ENCODE measurements at places on chromosomes 11 and 22.
A peak's percentile ranks its signal among the peaks of the same experiment; 100 is the strongest.

DNA sequence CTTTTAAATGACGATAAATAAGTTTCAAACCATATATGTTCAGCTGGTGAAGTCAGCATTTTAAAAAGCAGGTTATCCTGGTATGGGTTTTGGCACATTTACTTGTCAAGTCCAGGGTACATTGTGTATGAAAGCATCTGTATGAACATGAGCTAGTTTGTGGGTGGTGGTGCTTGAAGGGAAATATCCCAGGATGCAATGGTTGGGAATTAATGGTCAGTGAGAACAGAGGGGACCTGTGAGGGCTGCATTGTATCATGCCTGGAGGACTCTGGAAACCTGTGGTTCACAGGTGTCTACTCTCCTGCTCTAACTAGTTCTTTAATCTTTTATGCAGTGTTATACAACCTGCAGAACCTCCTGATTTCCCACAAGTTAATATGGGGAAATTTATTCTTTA, 5.8 kb downstream of the DEPDC7 start:
- no peak overlapping the region for H3K27ac ChIP-seq
- peaks cover 1% of the 10 kb centered on the region for H3K4me1 ChIP-seq
- no peaks in the 10 kb centered on the region for H3K27me3 ChIP-seq
- no peak for DNase-seq
- no peaks in the 10 kb centered on the region for H3K36me3 ChIP-seq

DNA sequence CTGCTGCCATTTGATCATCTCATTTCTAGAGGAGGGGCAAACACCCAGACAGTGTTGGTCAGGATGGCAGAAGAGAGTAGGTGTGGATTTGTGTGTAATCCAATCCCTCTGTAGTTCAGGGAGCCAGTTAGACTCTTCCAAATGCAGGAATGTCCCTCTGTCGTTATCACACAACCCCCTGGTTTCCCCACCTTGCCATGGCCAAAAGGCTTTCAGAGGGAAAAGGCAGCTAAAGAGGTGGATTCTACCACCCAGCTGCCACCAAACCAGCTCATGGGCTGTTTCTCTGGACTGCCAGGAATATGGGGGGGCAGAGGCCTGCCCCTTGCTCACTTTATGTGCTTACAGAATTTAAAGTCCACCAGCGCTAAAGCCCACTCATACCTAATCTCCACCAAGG, 18.1 kb downstream of the TSKU start:
- no peaks in the 10 kb centered on the region for H3K36me3 ChIP-seq
- no peak for DNase-seq
- no peak overlapping the region for H3K4me3 ChIP-seq
- H3K27me3 ChIP-seq: peaks cover 24% of the 10 kb centered on the region
- H3K27ac ChIP-seq: no peak overlapping the region

GRCh38 chr22:46815896-46816731, 53.7 kb downstream of the TBC1D22A start:
- H3K4me3 ChIP-seq: no peak overlapping the region
- H3K27me3 ChIP-seq: no peaks in the 10 kb centered on the region
- DNase-seq: no peak
- no peak overlapping the region for H3K27ac ChIP-seq
- peaks cover 11% of the 10 kb centered on the region for H3K36me3 ChIP-seq

GRCh38 chr11:44842220-44842619, 108.5 kb downstream of the TP53I11 start:
- H3K27me3 ChIP-seq: no peaks in the 10 kb centered on the region
- H3K36me3 ChIP-seq: peaks cover 2% of the 10 kb centered on the region
- DNase-seq: no peak
- no peak overlapping the region for H3K27ac ChIP-seq
- H3K4me3 ChIP-seq: no peak overlapping the region
- no peaks in the 10 kb centered on the region for H3K4me1 ChIP-seq

- no peak overlapping the region for H3K4me3 ChIP-seq
- H3K4me1 ChIP-seq: peaks cover 47% of the 10 kb centered on the region
- H3K27me3 ChIP-seq: peaks cover 21% of the 10 kb centered on the region
Observed at GRCh38 chr11:124867700-124868099, 2.5 kb downstream of the ROBO3 start.

- no peak for DNase-seq
- no peak overlapping the region for H3K27ac ChIP-seq
- H3K4me1 ChIP-seq: no peaks in the 10 kb centered on the region
- peaks cover 14% of the 10 kb centered on the region for H3K27me3 ChIP-seq
Observed at GRCh38 chr11:62012451-62012831, 45.0 kb upstream of the FTH1 start.

DNA sequence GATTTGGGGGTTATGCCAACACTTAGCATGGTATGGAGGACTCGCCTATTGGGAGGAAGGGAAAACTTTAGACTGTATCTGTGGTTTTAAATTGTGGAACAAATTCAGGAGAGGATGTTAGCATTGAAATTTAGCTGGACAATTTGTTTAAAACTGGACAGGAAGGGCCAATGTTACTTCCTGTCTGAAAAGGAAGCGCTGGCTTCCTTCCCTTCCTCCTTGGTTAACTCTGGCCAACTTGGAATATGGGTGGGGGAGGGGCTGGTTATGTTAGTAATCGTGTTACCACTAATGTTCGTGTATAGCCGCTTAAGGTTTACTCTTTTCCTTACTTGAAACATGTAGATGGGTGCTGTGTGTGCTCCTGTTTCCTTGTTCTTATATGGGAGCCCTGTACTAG, 13.9 kb downstream of the CTNND1 start:
- H3K4me1 ChIP-seq: peaks cover 13% of the 10 kb centered on the region
- DNase-seq: no peak
- H3K27ac ChIP-seq: no peak overlapping the region
- H3K4me3 ChIP-seq: no peak overlapping the region

GRCh38 chr11:14904745-14905103, 12.7 kb upstream of the CYP2R1 start:
- DNase-seq: peak; percentile 25
- H3K27me3 ChIP-seq: no peaks in the 10 kb centered on the region
- no peaks in the 10 kb centered on the region for H3K36me3 ChIP-seq
- H3K4me1 ChIP-seq: no peaks in the 10 kb centered on the region
- peak overlapping the region; percentile 98 for H3K4me3 ChIP-seq

DNA sequence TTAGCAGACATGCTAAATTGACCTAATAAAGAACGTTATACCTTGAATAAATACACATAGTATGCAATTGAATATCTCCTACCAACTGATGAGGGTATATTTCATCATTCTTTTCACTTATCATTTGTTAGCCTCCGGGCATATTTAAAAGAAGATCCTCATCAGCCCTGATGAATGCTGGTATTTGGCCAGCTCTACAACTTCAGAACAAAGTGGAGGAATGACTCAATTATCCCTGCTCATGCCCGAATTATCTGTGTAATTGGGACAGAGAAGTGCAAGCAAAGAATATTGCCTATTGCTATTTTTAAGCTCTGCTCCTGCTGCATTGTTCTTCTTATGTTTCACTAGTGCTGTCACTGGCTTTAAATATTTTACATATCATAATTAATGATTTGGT, 622.1 kb downstream of the METTL15 start:
- H3K27ac ChIP-seq: no peak overlapping the region
- no peaks in the 10 kb centered on the region for H3K27me3 ChIP-seq
- H3K36me3 ChIP-seq: no peaks in the 10 kb centered on the region
- no peaks in the 10 kb centered on the region for H3K4me1 ChIP-seq
- H3K4me3 ChIP-seq: no peak overlapping the region
- DNase-seq: no peak

DNA sequence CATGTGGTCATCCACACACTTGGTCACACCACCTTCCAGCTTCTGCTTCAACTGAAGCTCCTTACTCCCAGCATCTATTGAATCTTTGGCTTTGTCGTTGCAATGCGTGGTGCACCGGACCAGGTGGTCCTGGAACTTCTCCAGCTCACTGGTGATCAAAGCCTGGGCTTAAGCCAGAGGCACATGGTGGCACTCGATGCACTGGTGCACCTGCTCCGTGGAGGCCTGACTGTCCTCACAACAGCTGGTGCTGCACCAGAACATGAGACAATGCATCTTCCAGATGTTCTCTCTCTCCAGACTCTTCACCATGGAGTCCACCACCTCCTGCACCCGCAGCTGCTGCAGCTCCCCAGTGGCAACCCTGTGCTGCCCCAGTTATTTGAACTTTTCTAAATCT, 56.0 kb downstream of the CELSR1 start:
- no peaks in the 10 kb centered on the region for H3K4me1 ChIP-seq
- no peak for DNase-seq
- no peaks in the 10 kb centered on the region for H3K27me3 ChIP-seq
- H3K27ac ChIP-seq: no peak overlapping the region

GRCh38 chr22:42547562-42547961, 6.2 kb upstream of the SERHL2 start:
- H3K27me3 ChIP-seq: peaks cover under 1% of the 10 kb centered on the region
- no peaks in the 10 kb centered on the region for H3K4me1 ChIP-seq
- no peaks in the 10 kb centered on the region for H3K36me3 ChIP-seq
- H3K4me3 ChIP-seq: no peak overlapping the region
- H3K27ac ChIP-seq: no peak overlapping the region

DNA sequence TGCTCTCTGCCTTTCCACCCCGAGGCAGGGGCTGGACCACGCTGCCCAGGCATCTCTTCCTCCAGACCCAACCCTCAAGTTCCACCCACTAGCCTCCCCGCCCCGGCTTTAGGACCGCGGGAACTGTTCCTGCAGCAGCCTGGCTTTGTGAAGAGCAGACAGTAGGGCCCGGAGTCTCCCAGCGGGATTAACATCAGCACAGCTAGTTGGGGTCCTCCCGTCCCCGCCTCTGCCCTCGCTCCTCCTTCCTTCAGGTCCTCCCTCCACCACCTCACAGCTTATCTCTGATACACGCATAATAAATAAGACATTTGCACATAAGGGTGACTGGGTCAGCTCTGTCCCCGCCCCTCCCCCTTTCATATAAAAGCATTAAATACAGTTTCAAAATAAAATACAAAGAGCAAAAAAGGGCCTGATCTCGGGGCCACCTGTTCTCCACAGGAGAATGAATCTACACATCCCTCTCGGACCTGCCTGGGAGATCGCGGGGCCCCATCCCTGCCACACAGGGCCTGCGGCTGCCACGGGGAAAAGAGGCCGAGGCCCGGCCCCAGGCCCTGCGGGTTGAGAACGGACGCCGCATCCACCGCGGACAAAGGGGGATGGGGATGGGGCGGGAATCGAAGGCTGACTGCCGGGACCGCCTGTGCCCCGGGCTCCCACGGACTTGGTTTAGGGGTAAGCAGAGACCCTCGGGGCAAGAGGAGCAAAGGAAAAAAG, 6.5 kb downstream of the ZFTA start:
- H3K27ac ChIP-seq: no peak overlapping the region
- no peak overlapping the region for H3K4me3 ChIP-seq
- H3K27me3 ChIP-seq: no peaks in the 10 kb centered on the region
- no peaks in the 10 kb centered on the region for H3K36me3 ChIP-seq

DNA sequence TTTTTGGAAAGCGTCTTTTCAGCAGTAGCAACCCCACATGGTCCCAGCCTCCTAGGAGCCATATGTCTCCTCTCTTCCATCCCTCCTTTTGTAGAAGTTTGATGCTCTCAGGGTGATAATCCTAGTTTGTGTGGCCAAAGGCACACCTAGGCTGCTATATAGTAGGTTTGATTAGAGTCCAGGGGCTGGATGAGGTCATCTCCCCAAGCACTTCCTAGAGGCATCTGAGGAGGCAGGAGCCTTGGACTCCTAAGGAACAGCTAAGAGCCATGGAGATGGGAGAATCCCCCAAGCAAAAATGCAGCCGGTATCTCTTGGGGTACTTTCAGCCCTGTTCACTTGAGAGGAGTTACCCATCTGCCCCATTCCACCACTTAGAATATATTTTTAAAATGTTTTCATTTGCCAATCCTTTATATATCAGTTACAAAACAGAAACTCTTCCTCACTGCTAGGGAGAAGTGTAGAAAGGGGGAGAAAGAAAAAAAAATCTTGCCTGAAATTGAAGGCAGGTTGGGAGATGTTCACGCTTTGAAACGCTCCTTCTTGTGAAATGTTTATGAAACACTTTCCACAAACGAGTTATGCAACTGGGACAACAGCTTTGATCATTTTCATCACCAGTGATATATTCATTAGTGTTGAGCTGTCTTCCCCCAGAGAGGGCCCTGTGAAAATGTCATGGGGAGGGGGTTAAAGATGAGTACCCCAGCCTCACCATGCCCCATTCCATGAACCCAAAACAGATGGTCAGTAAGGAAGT, 31.9 kb upstream of the TLCD5 start:
- DNase-seq: no peak
- peaks cover 2% of the 10 kb centered on the region for H3K27me3 ChIP-seq
- no peaks in the 10 kb centered on the region for H3K4me1 ChIP-seq

GRCh38 chr11:101881586-101881985, 33.2 kb upstream of the CEP126 start:
- H3K27ac ChIP-seq: no peak overlapping the region
- DNase-seq: no peak
- no peak overlapping the region for H3K4me3 ChIP-seq
- no peaks in the 10 kb centered on the region for H3K4me1 ChIP-seq
- no peaks in the 10 kb centered on the region for H3K36me3 ChIP-seq

DNA sequence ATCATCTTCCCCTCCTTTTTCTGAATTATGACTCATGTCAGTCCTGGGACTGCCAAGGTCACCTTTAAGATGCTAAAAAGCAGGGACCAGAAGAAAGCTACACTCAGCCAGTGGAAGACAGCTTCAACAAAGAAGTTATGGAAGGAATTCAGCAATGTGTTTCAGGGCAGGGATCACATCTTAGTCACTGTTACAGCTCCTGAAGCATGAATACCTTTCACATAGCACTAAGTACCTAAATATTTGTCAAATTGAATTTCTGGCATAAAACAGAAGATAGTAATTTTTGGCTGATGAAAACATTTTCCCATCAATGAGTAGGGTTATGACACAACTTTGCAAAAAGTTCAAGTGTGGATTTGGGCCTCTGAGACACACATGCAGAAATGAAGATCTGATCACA, 5.2 kb downstream of the DDB1 start:
- peaks cover 13% of the 10 kb centered on the region for H3K4me1 ChIP-seq
- DNase-seq: no peak
- no peak overlapping the region for H3K27ac ChIP-seq
- H3K27me3 ChIP-seq: no peaks in the 10 kb centered on the region
- H3K36me3 ChIP-seq: peaks cover 73% of the 10 kb centered on the region

DNA sequence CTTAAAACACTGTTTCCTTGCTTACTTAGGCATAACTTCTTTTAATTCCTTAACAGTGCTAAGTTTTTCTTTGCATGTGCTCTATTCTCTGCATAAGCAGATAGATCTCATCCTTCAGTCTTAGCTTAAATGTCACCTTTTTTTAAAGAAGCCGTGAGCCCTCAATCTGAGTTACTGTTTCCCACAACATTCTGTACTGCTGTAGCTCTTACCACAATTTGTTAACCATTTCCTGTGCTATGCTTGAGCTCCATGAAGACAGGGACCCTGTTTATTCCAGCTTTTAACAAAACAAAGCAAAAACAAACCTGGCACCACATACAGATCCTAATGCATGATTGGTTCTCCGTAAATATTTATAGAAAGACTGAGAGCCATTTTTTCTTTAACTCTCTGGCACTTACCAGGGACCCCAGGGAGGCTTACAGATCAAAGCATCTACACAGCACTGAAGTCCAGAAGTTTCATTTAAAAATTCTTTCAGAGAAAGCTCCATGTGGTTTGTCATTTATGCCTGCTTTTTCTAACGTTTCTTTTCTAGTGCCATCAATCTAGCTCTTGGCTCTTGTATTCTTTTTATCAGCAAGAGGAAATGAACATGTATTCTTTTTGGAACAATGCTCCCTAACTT, 74.9 kb downstream of the DYNC2H1 start:
- H3K4me3 ChIP-seq: no peak overlapping the region
- no peaks in the 10 kb centered on the region for H3K36me3 ChIP-seq
- no peaks in the 10 kb centered on the region for H3K27me3 ChIP-seq
- H3K27ac ChIP-seq: no peak overlapping the region
- no peak for DNase-seq

- H3K36me3 ChIP-seq: peaks cover 14% of the 10 kb centered on the region
- no peak overlapping the region for H3K4me3 ChIP-seq
- DNase-seq: no peak
- H3K27me3 ChIP-seq: peaks cover 15% of the 10 kb centered on the region
- H3K27ac ChIP-seq: no peak overlapping the region
- H3K4me1 ChIP-seq: peaks cover 12% of the 10 kb centered on the region
Observed at GRCh38 chr11:643849-644738, 7.0 kb downstream of the DRD4 start.

Measured in T-cell (primary cell).